ENCODE measurements at places on chromosomes 3 and 15.

GRCh38 chr15:51053571-51053970 is 41.1 kb downstream of the TNFAIP8L3 start:
- no peak for DNase-seq

DNA sequence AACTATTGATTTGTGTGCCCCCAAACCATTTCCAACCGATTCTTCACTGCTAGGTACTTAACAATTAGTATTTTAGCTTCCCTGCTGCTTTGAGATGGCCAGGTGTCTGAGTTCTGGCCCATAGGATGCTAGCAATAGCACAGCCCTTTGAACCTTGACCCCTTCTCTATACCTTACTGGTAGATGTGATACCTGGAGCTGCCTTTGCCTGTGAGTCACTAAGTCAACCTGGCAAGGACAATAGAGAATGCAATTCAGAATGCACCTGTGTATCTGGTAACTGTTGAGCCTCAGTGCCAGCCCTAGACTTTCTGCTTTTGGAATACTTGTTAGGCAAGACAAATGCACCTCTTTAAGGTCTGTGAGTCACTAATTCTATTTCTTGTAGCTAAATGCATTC is 467.4 kb downstream of the GRM7 start:
- no peak for DNase-seq

- DNase-seq: no peak
Measured at GRCh38 chr3:87810452-87811016, 248.3 kb downstream of the CGGBP1 start.

GRCh38 chr3:98962951-98963350 is 61.5 kb upstream of the DCBLD2 start:
- DNase-seq: no peak

DNA sequence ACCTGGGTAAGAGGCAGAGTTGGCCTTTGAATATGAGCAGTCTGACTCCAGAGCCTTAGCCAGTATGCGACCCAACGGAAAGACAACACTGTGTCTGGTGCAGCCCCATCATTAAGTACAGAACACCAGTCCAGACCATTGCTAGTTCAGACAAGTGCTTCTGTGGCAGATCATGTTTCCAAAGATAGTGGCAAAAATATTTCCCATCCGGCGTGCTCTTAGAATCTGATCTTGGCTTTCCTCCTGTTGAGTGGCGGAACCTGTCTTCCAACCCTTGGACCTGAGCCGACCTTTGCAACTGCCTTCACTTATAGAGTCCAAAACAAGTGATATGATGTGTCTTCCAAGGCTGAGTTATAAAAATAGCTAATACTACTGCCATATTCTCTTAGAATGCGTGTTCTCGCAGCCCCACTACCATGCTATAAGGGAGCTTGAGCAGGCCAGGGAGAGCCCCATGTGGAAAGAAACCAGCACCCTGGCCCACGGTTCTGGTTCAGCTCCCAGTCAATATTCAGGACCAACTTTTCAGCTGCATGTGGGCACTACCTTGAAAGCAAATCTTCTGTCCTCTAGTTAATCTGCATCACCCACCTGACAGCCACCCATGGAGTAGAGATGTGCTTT is 322.4 kb upstream of the SLCO3A1 start:
- DNase-seq: no peak

DNA sequence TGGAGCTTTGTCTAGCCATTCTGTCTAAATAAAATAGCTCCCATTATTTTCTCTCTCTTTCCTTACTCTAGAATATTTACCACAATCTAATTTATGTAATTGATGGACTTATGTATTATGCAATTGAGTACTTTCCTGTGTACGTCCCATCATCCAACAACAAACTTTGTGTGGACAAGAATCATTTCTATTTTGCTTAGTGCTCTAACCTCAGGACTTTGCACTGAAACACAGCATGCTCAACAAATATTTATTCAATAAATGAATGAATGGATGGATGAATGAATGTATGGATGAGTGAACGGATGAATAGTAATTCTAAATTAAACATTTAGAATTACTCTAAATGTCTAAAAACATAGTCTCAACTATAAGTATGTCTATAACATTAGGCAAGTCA is 115.2 kb upstream of the RORA start:
- DNase-seq: no peak

- DNase-seq: no peak
Measured at GRCh38 chr15:33099739-33100138, 94.8 kb downstream of the FMN1 start.

GRCh38 chr15:70035051-70035718 is 62.5 kb downstream of the TLE3 start:
- no peak for DNase-seq

DNA sequence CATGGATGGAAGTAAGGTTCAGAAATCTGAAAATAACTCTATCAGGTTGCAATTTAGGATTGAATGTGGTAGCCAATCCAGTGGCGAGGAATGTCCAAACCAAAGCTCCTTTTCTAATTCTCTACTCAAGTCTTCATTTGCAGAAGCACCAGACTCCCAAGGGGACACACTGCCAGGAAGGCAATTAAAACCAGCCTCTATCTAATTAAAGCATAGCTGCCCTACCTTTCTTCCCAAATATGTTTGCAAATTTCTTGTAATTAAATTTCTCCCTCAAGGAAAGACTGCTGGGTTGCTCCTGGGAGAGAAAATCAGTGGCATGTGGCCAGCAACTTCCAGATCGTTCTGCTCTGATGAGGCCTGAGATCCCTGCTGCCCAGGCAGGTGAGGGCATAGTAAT is 153.4 kb upstream of the MCTP2 start:
- DNase-seq: no peak

DNA sequence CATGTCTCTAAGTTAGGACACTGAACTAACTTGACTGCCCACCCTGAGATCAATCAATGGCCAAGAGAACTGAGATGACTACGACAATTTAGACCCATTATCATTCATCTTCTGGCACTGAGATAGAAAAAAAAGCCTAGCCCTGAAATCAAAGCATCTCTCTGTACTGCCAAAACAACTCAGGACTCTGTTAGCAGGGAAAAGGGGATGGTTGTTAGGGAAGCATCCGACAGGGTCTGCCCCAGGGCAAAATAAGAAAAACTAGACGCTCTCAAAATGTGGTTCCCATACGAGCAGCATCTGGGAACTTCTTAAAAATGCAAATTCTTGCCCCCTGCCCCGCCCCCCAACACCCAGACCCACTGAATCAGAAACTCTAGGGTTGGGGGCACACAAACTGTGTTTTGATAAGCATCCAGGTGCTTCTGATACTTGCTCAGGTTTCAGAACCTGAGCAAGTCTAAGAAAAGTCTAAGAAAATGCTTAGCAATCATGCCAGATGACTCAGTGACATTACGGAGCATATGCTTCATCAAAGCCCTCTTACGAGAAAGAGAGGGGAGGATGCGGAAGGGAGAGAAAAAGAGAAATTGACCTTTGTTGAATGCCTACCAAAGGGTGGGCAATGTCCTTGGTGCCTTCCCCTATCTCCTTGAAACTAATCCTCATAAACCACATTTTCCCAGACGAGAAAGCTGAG is 172.8 kb upstream of the HES1 start:
- DNase-seq: peak; percentile 59

GRCh38 chr3:39414421-39414907 is 7.9 kb downstream of the RPSA start:
- no peak for DNase-seq

GRCh38 chr3:61518590-61518989 is 42.8 kb upstream of the PTPRG start:
- DNase-seq: no peak

Measured in CD4-positive, CD25-positive, alpha-beta regulatory T cell (primary cell).